Activated CD4-positive, alpha-beta T cell treated with anti-CD3 and anti-CD28 coated beads for 24 hours (primary cell): ENCODE measurements at places on chromosomes 7 and 10.

DNA sequence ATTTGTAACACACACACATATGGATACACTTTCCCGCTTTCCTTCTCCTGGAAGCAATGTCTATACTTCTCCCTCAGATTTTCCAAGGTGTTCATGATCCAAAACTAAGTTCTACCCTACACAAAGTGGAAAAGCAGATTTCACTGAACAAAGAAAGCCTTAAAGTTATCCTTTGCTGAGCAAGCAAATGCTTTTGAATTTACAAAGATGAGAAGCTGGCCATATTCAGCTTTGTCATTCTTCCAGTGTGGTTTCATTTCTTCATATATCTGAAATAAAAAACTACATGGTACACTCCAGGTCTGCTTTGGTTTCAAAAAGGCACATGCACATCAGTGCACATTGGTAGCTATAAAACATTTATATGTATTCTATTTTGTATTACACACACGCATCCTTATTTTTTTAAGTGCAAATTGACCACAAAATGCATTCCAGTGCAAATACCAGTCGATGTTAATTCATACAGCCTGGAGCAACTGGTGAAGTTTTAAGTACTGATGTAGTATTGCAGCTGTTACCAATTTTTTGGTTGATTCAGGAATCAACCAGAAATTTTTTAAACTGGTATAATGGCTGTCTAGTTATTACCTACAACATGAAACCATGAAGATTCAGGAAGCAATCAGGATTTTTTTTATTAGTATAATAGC is 65.5 kb upstream of the SRPK2 start:
- DNase-seq, result no peak

DNA sequence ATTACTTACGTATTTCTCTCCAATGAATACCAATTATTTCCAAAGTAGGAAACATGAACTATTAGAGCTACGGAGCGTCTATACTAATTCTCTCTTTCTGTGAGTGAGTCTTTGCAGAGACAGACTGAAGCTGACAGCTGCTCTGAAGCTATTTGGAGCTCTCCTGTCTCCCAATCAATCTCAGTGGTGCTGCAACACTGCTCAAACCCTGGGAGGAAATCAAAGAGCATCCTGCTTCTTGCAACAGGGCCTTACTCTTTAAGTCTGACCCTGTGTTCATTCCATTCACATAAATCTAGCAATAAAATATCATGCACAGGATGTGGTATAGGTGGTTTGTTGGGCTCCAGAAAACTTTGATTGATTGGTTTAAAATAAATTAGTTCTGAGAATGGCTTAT is 685.7 kb upstream of the IGFBP3 start:
- no peak for DNase-seq

DNA sequence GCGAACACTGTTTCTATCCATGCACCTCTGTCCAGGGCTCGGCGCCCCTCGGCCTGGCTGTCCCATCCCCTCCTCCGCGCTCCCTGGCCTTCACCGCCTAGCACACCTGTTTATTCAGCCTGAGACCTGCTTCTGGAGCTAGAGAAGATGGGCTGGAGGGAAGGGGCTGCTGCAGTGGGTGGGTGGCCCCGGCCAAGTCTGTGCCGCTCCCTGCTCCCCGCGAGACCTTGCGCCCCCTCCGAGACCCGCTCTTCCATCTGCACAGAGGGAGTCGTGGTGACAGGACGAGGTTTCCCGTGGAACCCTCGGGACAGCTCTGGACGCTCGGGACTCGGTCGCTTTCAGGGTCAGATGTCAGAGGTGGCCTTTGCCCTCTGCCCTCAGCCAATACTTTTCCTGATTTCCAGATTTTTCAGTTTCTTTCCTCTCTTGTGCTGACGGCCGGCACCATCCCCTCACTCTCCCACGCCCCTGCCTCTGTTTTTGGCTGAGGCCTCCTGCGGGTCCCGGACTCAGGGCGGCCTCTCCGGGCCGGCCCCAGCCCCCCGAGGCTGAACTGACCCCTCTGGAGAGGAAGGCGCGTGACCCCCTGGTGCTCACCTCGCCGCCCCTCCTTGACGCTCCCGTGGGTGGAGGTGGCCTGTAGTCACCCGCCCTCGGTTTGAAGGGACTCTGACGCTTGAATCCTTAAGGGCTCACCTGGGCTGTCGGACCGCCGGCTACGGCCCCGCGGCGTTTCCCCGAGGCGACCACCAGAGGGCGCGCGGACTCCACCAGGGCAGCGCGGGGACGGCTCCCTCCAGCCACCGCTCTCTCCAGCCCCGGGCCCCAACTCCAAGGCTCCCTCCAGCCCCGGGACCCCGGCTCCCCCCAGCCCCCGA is 15.6 kb downstream of the SHH start:
- peak; percentile 66 for DNase-seq

- DNase-seq, result no peak
These were observed 6.5 kb downstream of the DUSP5 start for GRCh38 chr10:110504111-110504735.

DNA sequence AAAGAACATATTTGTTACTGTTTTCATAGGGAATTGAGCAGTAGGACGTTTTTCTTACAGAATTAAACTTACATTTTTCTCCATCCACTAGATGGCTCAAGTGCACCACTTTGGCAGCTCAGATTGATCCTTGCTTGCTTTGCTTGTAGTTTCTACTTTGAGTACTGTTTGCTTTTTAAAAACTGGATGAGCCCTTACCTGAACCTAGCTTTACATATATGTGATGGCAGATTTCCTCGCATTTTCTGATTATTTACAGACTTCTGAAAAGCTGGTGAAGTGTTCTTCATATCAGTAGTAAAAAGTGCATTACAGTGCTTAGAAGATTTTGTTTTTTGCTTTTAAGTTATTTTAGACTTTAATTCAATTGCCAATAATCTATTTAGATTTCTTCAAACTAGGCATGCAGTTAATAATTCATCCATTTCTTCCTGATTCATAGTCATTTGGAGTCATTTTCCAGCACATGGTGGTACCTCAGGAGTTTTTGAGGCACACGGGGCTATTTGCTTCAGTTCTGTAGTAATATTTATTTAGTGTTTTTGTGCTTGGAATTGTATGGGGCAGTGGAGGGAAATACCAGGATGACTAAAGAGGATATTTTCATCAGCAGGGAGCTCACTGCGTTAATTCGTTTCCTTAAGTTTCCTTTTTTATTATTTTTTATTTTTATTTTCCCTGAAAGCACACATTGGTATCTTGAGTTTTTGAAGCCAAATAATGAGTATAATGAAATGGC is 57.3 kb downstream of the MAPK8 start:
- DNase-seq, result no peak

DNA sequence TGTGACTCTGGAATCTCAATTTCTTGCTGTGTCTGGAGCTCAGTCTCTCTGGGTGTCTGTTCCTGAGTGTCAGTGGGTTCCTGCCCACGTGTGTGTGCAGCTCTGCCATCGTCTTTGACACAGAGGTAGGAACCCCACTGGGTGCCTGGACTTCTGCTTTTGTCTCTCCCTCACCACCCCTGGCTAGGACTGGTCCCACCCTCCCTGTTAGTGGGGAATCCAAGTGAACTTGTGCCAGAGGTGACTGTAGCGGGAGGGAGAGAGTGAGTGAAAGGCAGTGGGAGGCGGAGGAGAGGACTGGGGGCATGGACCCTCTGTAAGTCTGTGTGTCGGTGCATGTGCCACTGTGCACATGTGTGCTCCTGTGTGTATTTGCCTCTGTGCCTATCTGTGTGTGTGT is 299.9 kb upstream of the ZMIZ1 start:
- DNase-seq, result no peak

DNA sequence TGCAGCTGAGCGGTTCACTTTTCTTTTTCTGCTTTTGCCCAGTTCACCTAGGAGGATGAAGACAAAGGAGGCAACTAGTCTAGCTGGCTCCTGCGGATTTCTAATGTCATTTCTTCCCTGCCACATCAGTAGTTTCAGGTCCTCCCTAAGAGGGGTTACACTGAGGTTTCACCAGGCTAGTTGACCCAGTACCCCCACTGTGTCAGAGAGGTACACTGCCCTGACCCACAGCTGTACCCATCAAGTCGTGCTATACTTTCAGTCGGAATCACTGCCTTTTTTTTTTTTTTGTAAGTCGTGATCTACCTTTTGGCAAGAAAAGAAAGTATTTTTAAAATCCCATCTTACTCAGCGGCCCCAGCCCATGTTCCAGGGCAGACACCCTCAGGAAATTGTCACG is 243.5 kb downstream of the CELF2 start:
- DNase-seq, result no peak

- DNase-seq, result no peak
These were observed 82.5 kb downstream of the COBL start for GRCh38 chr7:51234139-51234538.

- DNase-seq, result no peak
These were observed 76.5 kb downstream of the ELFN1 start for GRCh38 chr7:1746491-1746975.

DNA sequence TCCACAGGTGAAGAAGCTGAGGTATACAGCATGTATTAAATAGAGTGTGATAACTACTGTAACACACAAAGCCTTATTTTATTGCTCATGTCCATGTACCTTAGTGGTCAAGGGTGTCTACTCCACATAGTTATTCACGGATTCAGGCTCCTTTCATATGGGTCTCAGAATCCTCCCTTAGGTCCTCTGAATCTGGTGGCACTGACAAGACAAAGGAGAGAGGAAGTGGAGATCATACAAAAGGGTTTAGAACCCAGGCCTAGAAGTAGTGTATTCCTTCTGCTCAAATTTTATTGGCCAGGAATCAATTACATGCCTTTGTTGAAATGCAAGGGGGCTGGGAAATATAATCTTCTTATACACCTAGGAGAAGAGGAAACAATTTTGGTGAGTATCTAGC is 164.6 kb downstream of the PTEN start:
- DNase-seq, result no peak

- no peak for DNase-seq
These were observed 400.9 kb downstream of the SUGCT start for GRCh38 chr7:40535678-40536077.

- DNase-seq, result no peak
These were observed 188.6 kb upstream of the LYZL2 start for GRCh38 chr10:30818010-30818660.

GRCh38 chr10:3530783-3531645 is 254.0 kb downstream of the KLF6 start:
- DNase-seq, result no peak

- DNase-seq, result no peak
These were observed 607 bp upstream of the GGCT start for GRCh38 chr7:30505174-30505697.

- DNase-seq, result no peak
These were observed 128.8 kb upstream of the SAMD8 start for GRCh38 chr10:74982634-74982982.

DNA sequence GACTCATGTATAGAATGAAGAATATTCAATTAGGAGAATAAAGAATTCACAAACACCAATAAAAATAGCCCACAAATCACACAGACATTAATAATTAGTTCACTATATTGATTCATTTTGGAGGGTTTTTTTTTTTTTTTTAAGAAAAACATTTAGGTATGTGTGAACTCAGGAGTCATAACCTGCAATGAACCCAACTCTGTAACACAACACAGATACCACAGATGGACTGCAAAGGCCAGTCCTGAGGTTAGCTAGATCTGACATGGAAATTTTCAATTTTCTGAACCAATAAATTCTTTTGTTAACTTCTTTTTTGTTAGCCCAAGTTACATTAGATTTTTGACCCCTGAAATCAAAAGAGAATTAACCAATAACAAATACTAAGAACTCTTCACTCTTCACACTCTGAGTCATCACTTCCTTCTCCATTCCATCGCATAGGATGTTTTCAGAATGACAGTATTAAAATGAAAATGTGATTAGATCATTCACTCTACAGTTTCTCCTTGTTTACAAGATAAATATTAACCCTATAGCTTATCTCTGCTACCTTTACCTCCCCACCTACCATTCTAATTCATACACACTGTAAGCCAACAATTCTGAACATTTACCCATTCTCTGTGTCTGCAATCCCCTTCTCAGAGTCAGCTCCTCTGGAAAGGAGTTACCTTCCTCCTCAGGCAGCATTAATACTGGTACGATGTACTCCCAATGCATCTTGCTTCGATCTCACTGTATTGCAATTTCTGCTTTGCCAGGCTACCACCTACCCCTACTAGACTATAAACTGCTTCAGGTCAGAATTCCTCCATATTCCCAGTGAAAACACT is 141.5 kb downstream of the LRRN3 start:
- DNase-seq, result no peak

GRCh38 chr10:31635415-31636065 is 293.1 kb downstream of the ARHGAP12 start:
- DNase-seq, result no peak

DNA sequence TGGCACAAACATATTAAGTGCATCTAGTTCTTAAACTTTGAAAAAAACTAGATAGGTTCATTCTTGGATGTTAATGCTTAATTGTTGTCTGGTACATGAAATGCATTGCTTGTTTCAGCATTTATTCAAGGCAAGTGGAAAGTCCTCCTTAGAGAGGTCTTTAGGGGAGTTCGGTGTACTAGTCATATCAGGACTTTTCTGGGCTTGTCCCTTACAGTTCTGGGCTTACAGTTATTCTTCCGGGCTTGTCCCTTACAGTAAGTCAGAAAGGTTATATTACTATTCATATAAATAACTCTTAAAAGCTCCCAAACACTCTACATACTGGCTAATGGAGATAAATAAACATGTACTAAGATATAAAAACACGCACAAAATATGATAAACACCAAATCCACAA is 61.6 kb upstream of the MRLN start:
- DNase-seq, result no peak

- DNase-seq, result no peak
These were observed 308.4 kb downstream of the BICC1 start for GRCh38 chr10:58820861-58821751.

- DNase-seq, result no peak
These were observed 62.0 kb downstream of the CUBN start for GRCh38 chr10:17067376-17068264.

GRCh38 chr7:4049202-4049601 is 632.9 kb upstream of the FOXK1 start:
- no peak for DNase-seq

GRCh38 chr7:92749832-92750446 is 86.4 kb downstream of the CDK6 start:
- DNase-seq, result no peak

DNA sequence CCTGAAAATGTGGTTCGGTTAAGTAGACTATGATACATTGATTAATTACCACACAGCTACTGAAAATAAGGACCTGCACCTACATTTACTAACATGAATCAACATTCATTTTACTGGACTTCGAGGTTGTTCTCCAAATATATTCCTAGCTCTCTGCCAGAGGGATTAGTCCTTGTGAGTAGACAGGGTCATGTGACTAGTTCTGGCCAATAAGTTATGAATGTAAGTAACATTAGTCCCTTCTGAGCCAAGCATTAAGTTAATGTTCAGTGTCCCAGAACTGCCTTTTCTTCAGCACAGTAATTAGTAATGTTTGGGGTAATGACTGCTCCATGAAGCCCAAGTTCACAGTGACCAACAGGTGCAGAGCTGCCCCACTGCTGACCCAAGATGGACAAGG is 9.2 kb downstream of the ITIH5 start:
- no peak for DNase-seq

DNA sequence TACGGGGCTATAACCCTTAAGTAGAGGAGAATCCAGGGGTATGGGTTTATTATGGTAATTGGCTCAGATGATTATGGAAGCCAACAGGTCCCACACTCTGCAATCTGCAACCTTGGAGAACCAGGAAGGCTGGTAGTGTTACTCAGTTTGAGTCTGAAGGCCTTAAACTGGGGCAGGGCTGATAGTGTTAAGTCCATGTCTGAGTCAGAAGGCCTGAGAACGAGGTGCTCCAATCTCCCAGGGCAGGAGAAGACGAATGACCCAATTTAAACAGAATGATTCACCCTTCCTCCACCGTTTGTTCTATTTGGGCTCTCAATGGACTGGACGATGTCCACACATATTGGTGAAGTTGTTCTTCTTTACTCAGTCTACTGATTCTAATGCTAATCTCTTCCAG is 244.5 kb upstream of the PTER start:
- no peak for DNase-seq

- DNase-seq, result no peak
These were observed 5.7 kb downstream of the CYP2E1 start for GRCh38 chr10:133532871-133533270.
